GM13977 (cell line): ENCODE measurements at places on chromosomes 16 and 17.

- DNase-seq, result no peak
Observed at GRCh38 chr16:85113913-85114312, 1.6 kb upstream of the CIBAR2 start.

- no peak for DNase-seq
Observed at GRCh38 chr16:17301184-17301583, 169.6 kb downstream of the XYLT1 start.

GRCh38 chr16:87684106-87684677, 81.6 kb downstream of the KLHDC4 start:
- DNase-seq, result no peak

DNA sequence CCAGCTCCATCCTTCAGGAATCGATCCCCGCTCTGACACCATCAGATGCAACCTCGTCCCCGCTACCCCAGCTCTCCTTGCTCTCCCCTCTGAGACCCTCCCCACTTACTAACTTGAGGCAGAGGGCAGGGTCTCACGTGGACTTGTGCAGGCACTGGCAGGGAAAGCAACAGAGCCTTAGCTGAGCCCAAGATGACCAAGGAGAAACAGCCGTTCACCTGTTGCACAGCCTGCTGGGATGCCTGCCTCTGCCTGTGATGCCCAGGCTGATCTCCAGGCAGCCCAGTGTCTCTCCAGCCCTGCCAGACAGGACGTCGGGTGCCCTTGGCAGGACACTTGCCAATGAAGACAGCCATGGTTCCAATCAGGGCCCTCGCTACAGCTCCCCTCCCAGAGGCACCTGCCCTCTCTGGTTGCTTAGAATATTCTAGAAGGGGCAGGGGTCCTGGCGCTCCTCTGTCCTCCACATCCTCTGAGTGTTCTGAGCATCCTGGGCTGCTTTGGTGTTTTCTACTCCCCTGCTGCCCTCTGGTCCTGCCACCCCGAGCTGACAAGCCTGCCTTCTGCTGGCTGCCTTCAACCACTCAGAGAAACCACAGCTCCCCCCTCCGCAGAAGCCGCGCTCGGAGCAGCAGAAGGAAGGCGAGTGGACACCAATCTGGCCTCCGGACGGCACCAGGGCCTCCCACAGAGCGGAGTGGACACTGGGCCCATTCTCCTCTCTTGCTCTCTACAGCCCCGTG, 6.7 kb downstream of the CEP295NL start:
- DNase-seq, result no peak

DNA sequence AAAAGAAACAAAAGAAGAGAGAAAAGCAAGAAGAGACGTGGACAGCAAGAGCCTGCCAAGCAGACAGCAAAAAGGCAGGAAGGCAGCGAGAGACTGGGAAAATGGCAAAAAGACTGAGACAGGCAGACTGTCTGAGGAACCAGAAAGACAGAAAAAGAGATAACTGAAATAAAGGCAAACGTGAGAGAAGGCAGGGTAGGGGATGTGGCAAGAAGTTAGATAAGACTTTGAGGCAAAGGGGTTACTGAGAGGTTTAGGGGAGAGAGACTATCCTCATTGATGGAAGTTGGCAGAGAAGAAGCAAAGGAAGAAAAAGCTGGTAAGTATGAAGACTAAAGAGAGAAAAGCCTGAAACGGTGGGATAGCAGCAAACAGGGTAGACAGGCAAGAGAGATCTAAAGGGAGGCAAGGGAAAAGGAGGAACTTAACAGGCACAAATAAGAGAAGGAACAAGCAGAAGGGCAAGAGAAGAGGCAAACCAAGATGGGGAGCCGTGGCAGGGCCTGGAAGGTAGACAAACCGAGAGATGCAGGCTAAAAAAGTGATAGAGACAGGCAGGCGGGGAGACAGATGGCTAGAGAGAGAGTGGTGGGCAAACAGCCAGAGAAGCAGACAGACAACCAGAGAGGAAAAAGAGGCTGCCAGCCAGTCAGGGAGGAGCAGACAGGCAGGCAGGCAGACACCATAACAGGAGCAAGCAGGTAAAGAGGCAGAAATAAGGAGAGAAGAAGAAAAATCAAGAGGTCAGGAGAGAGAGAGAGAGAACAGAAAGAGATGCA, 7.1 kb upstream of the CHD3 start:
- no peak for DNase-seq

DNA sequence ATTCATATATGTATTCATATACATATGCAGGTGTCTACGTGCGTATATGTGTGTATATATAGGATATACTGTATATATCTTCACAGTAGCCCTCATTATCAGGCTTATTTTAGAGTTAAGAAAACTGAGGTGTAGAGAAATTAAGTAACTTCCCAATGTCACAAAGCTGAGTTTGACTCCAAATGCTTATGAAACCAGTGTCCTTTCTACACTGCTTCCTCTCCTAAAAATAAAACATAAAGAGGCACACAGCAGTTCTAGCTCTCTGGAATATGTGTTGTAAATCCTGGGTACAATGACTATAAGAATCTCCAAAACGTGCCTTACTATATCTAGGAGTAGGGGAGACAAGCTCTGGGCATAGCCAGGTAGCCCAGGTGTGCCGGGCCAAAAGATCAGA, 40.0 kb upstream of the CCL1 start:
- no peak for DNase-seq

GRCh38 chr17:78347453-78347852, 12.4 kb downstream of the SOCS3 start:
- no peak for DNase-seq

DNA sequence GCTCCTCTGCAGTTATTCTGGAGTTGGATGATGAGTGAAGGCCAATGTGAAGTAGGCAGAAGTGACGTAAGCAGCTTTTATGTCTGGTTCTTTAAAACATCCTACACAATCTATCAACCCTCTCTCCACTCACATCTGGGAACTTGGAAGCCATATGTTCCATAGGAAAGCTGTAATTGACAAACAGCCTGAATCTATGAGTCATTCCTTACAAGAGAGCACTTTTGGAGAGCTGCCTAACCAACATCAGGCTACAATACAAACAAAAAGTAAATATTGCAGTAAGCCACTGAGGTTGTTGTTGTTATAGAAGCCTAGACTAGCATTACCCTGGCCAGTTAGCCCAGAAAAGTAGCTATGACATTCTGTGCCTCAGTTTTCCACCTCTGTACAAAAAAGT, 5.9 kb downstream of the CCL7 start:
- no peak for DNase-seq

GRCh38 chr16:79013930-79014660, 586.4 kb downstream of the MAF start:
- DNase-seq, result no peak

DNA sequence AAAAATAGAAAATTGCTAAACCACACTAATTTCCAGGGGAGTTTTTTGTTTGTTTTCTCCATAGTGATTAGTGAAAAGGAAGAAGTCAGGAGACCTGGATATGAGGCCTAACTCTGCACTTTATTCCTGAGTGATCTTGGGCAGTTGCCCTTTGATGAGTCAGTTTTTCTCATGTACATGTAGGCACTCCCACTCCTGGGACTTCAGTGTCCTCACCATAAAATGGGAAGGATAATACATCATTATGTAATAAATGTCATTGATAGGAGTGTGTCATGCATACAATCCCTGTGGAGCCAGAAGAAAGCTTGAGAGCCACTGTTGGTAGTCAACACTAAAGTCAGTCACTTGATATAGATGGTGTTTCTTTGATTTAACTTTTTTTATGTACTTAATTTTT, 32.5 kb downstream of the WIPF2 start:
- no peak for DNase-seq

GRCh38 chr17:63827801-63828221, 348 bp upstream of the FTSJ3 start:
- no peak for DNase-seq

DNA sequence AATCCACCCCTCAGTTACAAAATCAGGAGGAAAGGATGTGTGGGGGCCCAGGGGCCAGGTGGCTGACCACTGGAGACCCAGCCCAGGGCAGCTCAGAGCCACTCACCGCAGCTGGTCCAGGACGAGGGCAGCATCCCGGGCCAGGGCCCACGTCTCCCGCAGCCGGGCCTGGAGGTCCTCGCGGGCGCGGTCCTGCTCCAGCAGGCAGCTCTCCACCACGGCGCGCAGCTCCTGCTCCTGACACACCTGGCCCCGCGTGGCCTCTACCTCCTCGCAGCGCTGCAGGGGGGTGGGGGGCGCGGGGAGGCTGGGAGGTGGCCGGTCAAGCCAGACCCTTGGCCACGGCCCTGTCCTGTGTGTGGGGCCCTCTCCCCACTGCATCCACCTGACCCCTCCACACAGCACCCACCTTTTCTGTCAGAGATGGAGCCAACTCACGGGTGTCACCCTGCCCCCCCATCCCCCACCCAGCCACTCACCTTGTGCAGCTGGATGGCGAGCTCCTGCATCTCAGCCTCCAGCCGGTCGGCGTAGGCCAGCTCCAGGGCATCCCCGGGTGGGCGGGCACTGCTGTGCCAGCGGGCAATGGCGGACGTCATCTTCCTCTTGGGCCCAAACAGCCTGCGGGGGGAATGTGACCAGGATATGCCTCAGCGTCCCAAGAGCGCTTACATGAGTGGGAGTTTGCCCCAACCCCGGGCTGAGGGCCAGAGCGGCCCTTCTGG, 5.1 kb downstream of the NUDT16L1 start:
- no peak for DNase-seq

GRCh38 chr16:9177861-9178260, 86.4 kb downstream of the HAPSTR1 start:
- no peak for DNase-seq

GRCh38 chr17:72927146-72927545, 165.3 kb downstream of the SLC39A11 start:
- DNase-seq, result no peak

DNA sequence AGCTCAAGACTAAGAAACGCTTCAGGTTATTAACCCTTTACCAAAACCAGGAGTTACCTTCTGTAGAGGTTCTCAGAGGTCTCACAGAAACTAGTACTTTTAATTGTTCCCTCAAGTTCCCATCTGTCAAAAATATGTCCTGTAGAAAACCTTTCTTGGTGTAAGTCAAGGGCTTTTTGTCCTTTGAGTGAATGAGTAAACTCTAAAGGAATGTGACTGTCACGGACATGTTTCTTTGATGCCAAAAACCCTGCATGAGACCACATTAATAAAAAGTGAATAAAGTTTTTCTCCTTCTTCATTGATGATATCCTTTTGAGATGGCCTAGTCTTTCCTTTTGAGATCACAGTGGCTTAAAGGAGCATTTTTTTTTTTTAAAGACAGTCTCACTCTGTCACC, 102.9 kb downstream of the NLK start:
- no peak for DNase-seq

DNA sequence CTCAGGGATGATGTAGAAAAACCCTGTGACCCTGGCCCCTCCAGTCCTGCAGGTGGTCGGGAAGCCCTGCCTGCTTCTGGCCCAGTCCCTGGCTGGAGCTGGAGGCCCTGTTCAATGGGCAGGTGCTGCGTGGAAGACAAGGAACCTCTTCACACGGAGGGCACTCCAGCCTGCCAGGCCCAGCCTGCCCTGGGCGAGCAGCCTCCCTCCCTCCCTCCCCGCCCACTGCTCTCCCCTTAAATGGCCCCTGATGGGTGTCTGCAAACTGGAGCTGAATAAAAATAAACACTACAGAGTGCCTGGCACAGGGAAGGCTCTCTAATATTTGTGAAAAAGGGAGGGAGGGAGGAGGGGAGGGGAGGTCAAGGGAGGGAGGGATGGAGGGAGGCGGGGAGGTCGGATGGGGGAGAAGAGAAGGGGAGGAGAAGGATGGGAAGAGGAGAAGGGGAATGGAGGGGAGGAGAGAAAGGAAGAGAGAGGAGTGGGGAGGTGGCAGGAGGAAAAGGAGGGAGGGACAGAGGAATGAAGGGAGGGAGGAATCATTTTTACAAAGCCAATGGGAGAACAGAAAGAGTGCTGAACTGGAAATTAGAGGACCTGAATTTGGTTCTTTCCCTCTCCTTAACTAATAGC, 222.8 kb upstream of the TNRC6C start:
- DNase-seq, result no peak

- DNase-seq, result no peak
Observed at GRCh38 chr17:70829876-70830275, 660.5 kb downstream of the KCNJ2 start.

- DNase-seq, result no peak
Observed at GRCh38 chr17:44565866-44566443, 8.7 kb downstream of the FZD2 start.

DNA sequence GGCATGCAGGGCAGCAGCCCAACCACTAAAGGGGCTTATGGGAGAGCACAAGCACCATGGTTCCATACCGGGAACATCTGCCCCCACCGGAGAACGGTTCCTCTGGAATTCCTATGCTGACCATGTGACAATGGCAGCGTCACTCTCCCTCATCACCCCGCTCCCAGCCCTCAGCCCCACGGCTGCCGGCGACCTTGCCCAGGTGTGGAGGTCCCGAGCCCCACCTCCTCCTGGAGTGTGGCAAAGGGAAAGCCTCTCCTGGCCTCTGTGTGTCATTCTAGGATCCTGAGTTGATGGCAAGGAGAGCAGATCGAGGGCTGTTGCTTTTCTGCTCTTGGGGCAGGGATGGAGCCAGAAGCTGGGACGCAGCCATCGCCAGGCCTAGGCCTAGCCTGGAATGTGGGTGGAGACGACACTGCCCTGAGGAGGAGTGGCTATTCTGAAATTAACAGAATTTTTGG, 17.8 kb upstream of the RNPS1 start:
- DNase-seq, result no peak

DNA sequence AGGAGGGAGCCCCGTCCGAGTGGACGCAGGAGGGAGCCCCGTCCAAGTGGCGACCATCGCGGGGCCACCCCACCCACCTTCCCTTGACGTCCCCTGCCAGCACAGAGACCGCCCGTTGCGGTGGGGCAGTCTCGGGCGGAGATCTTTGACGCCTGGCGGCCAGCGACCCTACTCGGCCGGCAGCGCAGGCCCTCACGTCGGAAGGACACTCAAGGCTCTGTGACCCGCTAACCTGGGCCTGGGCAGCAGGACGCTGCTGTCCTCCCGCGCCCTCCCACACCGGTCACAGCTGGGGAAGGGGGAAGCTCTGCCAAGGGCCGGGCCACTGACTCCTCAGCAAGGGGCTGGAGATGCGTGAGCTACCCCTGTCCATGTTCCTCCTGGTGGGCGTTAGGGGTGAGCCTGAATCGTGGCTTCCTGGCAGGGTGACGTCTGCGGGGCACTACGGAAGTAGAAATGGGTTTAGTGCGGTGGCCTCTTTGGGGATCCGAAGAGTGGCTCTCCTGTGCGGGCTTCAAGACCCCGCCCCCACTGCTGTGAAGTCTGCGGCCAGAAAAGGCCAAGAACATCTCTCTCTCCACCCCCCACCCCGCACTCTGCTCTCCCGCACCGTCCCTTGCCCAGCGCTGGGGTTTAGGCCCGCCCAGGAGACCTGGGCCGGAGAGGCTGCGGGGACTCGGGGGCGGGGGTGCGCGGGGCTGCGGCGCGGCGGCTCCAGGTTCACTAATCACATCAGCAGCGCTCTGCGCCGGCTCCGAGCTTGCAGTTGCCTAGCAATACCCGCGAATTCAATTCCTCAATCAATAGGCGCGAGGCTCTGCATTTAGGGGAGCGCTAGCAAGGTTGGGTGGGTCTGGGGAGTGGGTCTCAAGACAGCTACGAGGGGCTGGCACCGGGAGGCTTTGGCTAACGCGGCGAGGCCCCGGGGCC, 5.8 kb downstream of the CBX8 start:
- no peak for DNase-seq

GRCh38 chr16:16189842-16190241, 33.5 kb downstream of the ABCC6 start:
- no peak for DNase-seq

GRCh38 chr16:25895380-25895779, 203.6 kb downstream of the HS3ST4 start:
- DNase-seq, result no peak
